ENCODE measurements at places on chromosomes 4 and X.

DNA sequence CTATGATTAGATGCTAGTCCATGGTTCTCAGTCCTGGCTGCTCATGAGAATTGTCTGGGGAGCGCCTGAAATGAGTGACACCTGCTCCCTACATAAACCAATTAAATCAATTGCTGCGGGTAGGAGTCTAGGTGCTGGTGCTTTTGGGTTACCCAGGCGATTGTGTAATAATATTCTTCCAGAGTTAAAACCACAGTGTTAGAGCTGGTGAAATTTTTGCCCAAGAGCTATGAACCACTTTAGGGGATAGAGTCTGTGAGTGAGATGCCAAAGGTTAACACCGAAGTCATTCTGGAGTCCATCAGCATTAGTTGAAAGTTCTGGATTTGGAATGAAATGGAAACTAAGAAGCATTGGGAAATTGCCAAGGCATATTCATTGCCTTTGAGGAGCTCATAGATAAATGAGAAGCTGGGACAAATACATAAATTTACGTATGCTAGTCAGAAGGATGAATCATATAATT, 15.3 kb downstream of the PDK3 start:
- no peak for DNase-seq

- peak; percentile 91 for DNase-seq
Measured at GRCh38 chr4:138034871-138035270, 207.3 kb downstream of the SLC7A11 start.

GRCh38 chrX:24513416-24513815, 48.3 kb downstream of the PDK3 start:
- DNase-seq, result no peak

GRCh38 chr4:11470438-11471045, 41.8 kb upstream of the HS3ST1 start:
- DNase-seq, result no peak

GRCh38 chr4:8037150-8037769, 97.6 kb upstream of the AFAP1 start:
- no peak for DNase-seq

DNA sequence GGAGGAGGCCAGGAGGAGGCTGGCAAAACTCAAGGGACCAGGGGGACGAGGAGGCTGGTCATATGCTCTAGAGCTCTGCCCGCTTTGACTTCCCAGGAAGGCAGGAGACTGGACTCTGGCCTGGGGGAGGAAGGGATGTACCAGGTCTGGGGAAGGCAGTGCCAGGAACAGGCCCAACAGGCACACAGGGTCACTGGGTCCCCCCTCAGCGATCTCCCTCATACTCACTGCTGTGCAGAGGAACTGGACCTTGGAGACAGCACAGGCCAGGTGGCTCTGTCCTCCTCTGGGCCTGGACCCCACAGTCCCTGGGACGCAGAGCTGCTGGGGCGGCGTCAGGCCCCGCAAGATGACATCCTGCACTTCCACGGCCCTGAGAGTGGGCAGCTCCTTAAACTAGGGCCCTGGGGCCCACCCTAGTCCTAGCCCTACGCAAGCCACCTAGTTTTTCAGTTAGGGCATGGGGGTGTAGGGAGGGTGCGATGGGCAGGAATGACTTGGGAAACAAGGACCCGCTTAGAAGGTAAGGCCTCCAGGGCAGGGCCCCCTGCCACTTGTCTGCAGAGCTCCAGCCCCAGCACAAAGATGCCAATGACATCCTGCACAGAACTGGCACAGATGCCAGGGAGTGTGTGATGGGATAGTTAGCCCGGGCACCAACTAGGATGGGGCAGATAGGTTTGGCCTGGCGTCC, 59.5 kb downstream of the HTRA3 start:
- no peak for DNase-seq

- DNase-seq, result no peak
Measured at GRCh38 chr4:95220205-95221175, 328.3 kb downstream of the UNC5C start.

- DNase-seq, result no peak
Measured at GRCh38 chrX:112841820-112842157, 1.2 kb upstream of the AMOT start.
